ENCODE measurements at places on chromosomes 13 and 19. TPM values are rescaled to one million over a fixed set of nuclear protein-coding genes. Genes with fewer than 3 reads are reported as not detected.
A peak's percentile ranks its signal among the peaks of the same experiment; 100 is the strongest.

Gene SIGLEC5
- polyA plus RNA-seq = 0.01 TPM

Gene ZNF837
- 0.24 TPM for polyA plus RNA-seq

DNA sequence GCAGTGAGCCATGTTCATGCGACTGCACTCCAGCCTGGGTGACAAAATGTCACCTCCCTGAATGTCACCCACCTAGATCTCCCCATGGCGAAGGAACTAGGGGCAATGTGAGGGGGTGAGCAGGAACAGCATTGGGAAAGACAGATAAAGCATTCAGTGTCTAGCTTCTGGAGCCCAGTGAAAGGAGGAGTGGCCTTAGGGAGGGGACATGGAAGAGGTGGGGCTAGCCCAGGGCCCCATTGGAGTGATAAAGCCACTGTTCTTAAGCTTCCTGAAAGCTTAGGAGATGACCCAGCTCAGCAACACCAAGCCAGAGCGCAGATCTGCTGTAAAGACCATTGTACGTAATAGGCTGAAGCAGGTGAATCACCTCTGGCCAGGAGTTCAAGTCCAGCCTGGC is 13.0 kb upstream of the KCNN1 start:
- no peak for DNase-seq

DNA sequence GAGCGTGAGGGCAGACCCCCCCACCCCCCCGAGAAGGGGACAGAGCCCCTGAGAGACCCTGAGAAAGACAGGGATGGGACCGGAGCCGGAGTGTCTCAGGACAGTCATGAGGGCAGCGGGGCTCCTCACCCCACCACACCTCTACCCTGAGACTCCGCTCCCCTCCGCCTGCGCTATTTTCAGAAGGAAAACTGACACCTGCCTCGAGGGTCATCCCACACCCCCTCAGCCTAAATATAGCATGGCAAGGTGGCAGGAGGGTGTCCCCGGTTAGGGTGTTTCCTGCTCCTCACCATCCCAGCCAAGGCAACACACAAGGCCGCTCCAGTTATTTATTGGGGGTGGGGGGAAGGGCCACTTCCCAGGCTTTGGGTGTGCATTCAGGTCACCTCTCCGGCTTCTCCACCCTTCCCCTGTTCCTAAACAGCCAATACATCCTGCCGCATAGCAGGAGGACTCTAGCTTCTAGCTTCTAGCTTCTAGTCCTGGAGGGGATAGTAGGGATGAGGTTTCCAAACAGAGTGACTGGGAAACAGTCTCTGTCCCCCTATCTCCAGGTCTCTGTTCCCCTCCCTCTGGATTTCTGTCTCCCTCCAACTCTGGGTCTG is 1.4 kb upstream of the NTF4 start:
- DNase-seq = peak; percentile 74

DNA sequence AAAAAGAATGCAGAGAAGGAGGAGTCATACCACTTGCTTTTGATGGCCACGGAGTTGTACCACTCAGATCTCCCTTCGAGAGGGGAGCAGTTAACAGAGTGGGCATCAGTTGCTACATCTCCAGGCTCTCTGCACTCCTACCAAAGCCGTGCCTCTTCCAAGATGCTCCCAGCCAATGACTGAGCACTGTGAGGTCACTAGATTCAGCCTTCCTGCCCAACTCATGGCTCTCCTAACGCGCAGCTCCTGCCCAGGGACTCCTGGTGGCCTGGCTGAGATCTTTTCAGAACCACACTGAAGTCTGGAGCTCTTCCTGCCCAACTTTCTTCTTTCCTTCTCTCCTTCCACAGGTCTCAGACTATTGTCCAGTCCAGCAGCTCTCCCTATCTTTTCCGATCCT is 66.7 kb downstream of the LHFPL6 start:
- DNase-seq = no peak

DNA sequence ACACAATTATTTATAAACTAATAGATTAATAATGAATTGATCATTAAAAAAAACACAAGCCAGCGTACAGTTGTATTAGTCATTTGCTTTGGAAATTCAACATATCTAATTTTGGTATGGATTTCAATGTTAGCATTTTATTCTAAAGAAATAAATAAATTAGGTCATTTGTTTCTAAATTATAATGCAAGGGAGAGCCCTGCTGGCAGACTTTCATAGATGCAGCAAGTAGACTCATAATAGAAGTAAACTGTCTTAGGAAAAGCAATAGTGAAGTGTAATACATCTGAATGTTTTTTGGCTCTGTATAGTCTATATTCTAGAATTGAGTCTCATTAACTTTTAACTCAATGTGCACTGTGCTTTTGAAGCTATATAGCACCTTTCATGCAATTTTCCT is 982.4 kb upstream of the MIR17HG start:
- no peak for DNase-seq

DNA sequence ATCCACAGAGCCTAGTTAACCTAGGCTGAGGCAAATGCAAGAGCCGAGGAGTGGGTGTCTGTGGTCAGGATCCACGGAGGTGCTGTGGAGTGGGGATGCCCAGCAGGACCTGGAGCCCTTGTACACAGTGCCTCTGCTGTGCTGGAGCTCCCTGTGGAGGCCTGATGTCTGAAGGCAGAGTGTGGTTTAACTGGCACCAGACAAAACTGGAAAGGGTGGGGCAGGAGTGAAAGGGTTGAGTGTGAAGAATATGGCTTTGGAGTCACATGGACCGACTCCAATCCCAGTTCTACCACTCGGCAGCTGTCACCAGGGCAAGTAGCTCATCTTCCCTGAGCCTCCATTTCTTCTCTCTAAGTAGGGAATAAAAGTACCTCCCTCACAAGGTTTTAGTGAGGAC is 60.3 kb upstream of the GPR12 start:
- DNase-seq = no peak

All from psoas muscle (tissue), 8 donors.